ENCODE measurements at places on chromosomes 16 and 17.
A peak's percentile ranks its signal among the peaks of the same experiment; 100 is the strongest.

DNA sequence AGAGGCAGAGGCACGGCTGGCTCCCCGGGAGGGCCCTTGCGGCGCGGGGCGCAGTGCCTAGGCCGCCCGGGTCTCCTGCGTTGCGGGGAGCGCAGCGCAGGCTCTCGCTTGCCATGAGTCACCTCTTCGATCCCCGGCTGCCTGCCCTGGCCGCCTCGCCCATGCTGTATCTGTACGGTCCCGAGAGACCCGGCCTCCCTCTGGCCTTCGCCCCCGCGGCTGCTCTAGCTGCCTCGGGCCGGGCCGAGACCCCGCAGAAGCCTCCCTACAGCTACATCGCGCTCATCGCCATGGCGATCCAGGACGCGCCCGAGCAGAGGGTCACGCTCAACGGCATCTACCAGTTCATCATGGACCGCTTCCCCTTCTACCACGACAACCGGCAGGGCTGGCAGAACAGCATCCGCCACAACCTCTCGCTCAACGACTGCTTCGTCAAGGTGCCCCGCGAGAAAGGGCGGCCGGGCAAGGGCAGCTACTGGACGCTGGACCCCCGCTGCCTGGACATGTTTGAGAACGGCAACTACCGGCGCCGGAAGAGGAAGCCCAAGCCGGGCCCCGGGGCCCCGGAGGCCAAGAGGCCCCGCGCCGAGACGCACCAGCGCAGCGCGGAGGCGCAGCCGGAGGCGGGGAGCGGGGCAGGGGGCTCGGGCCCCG is 390 bp downstream of the FOXL1 start:
- DNase-seq = no peak

DNA sequence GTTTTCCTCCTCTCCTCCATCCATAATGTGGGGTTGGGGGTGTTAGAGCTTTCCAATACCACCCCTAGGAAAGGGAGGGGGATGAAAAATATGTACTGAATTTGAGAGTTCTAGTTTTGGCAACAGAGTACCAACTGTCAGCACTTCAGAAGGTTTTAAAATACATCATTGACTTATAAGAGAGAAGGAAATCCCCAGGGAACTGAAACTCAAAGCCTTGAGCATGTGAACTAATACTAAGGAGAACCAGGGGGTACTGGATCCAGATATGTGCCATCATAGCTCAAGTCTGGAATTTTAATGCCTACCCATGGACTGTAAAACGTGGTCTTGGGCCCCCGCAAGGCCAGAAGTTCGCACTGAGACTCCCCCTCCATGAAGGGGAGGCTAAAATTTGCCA is 15.8 kb downstream of the CACNG5 start:
- no peak for DNase-seq

GRCh38 chr17:75876190-75876937 is 2.0 kb downstream of the TRIM47 start:
- no peak for DNase-seq

DNA sequence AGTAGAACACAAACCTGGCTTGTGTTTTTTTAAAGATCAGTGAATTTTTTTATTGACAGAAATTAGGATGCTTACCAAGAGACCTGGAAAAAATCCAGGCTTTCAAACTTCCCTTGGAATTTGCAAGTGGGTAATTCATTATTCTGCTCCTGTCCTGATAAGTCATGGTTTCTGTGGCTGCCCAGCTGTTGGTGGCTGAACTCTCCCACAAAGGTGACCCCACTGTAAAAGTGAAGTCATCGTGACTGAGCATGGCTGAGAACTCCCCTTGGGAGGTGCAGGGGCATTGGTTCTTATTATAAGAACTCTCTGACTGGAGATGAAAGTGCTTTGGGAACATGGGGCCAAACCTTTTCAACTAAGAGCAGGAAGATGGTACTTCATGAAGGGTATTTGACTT is 46.6 kb upstream of the TANC2 start:
- DNase-seq = no peak

DNA sequence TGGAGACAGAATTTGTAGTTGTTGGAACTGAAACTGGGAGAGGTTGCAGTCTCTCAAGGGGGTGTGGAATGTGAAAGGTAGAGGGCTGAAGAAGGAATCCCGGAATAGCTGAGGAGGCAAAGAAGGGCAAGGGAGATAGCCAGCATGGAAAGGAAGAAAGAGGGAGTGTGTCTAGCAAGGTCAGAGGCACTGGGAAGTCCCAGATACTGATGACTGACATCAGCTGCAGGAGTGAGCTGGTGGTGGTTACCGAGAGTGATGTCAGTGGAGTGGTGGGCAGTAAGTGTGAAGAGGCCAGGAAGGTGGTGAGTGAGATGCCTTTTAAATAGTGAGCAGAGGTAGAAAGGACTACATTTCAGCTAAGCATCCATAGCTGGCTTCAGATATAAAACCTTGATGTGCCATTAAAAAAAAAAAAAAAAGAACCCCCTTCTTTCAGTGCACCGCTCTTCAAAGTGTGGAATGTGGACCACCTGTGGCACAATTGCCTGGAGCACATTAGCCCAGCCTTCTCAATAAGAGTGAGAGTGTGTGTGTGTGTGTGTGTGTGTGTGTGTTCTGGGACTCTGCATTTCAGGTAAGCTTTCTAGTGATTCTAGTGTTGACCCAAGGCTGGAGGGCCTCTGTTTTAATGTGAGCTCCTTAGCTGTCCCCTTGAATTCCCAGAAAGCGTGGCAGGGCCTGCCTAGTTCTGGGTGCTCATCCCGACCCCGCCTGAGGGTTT is 8.5 kb downstream of the PRMT7 start:
- DNase-seq = no peak

DNA sequence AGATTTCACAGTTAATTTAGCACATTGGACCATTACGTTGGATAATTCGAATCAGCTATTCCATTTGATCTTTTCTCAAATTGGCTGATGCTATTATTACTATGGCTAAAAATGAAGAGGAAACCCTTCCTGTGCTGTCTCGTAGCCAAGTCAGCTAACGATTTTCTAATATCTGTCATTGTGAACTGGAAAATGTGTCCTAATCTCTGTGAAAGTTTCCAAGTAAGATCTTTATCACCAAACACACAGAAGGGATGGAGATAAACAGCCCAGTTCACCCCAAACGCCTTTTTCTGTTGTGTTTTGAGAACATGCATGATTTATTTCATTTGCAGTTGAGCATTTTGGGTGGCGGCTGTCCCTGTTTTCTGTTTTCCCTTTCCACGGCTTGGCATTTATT is 312.8 kb downstream of the FOXL1 start:
- no peak for DNase-seq

DNA sequence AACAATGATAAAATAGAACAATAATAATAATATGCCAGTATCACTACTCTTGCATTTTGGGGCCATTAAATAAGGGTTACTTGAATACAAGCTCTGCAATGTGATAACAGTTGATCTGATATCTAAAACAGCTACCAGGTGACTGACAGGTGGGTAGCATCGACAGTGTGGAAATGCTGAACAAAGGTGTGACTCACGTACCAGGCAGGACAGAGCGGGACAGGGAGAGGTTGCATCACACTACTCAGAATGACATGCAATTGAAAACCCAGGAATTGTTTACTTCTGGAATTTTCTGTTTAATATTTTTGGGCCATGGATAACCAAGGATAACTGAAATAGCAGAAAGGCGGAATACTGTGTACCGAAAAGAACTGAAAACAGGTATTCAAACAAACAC is 15.8 kb upstream of the ZNF19 start:
- DNase-seq = no peak

- no peak for DNase-seq
Measured at GRCh38 chr17:39538866-39539265, 68.9 kb downstream of the NEUROD2 start.

DNA sequence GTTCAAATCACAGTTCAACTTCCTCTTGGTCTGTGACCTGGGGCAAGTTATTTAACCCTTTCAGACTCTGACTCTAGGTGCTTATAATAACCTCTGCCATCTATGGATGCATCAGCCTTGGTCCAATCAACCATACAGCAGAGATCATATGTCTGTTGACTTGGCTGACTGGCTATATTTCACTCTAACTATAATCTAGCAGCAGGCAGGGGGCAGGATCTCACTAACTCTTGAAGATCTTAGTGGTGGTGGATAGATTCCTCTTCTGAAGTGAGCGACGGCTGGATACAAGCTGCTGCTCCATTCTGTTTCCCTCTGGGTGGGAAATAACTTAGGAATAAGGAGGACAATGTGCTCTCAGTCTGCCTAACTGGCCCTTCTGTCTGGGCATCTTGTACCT is 146.6 kb downstream of the SKAP1 start:
- no peak for DNase-seq

- DNase-seq = no peak
Measured at GRCh38 chr16:23692190-23692837, 13.6 kb downstream of the PLK1 start.

GRCh38 chr17:298791-299450 is 53.7 kb downstream of the RPH3AL start:
- no peak for DNase-seq

DNA sequence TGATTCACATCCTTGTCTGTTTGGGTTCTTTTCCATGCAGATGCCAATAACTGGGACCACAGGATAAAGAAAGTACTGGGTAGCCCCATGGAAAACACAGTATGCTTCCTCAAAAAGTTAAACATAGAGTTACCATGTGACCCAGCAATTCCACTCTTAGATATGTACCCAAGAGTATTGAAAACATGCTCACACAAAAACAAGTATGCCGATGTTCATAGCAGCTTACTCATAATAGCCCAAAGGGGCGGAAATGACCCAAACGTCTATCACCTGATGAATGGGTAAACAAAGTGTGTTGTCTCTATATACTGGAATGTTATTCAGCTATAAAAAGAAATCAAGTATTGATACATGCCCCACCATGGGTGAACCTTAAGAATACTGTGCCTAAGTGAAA is 55.4 kb downstream of the CYB5B start:
- no peak for DNase-seq

GRCh38 chr17:44908761-44909326 is 6.5 kb downstream of the GFAP start:
- no peak for DNase-seq

- DNase-seq = no peak
Measured at GRCh38 chr17:1480747-1481465, 11.6 kb downstream of the MYO1C start.

- DNase-seq = no peak
Measured at GRCh38 chr17:5821803-5822202, 237.5 kb upstream of the NLRP1 start.

- no peak for DNase-seq
Measured at GRCh38 chr16:88725609-88726407, 19.5 kb downstream of the CTU2 start.

DNA sequence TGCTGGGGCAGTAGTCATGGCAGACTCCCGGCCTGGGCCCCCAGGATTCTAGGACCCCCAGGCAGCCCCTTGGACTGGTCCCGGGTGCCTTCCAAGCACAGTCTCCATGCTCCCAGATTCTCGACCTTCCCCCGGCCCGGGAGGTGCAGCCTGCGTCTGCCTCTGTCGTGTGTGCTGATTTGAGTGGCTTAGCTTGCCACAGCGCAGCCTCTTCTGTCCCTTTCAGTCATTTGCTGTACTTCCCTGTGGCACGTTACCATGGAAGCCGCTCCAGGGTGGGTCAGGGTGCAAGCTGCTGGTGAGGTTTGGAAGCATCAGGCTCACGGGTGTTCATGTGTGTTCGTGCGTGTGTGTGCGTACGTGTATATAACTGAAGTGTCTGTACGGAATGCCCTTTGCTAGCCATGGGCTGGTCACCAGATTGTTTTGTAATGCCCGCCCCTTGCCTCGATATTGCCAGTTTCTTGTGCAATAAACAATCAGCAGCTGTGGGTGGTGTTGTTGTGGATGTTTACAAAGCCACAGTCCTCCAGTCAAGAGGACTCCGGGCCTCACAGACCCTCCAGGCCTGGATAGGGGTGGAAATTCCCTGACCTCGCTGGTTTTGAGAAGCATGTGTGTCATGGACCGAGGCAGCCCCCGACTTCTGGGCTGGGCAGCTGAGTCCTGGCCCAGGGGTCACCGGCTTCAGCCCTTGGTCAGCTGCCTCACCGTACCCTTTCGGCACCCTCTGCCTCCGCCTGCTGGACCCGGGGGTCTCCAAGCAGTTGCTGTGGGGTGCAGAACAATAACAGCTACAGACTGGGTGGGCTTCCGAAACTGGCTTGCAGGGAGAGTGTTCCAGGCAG is 9.7 kb upstream of the CLEC18A start:
- DNase-seq = no peak

- no peak for DNase-seq
Measured at GRCh38 chr16:67481561-67482232, 740 bp upstream of the ATP6V0D1 start.

- DNase-seq = no peak
Measured at GRCh38 chr17:39134878-39135277, 16.6 kb downstream of the PLXDC1 start.

DNA sequence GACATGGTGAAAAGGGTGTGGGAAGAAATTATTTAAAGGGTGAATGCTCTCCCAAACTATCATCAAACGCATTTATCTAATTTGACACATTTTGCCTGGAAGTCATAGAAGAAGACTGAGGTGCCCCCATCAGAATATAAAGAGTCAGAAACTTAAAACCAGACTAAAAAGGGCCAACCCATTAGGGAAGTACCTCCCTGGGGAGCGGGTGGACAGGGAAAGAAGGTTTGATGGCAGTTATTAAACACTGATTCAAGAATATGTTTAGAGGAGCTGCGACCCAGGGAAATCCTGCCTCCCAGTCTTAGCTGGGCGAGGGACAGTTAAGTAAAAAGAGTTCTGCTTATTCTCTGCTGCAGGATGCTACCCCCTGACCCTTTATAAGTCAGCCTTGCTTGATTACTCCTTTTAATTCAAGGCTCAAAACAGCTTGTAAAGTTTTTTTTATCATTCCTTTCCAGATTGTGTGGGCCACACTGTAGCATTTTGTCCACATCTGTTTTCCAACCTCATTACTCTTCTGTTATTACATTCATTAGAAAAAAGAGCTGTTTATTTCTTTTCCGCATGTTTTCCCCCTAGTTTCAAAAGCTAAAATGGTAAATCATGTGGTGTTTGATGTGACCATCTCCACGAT is 138.5 kb upstream of the TBX2 start:
- no peak for DNase-seq

DNA sequence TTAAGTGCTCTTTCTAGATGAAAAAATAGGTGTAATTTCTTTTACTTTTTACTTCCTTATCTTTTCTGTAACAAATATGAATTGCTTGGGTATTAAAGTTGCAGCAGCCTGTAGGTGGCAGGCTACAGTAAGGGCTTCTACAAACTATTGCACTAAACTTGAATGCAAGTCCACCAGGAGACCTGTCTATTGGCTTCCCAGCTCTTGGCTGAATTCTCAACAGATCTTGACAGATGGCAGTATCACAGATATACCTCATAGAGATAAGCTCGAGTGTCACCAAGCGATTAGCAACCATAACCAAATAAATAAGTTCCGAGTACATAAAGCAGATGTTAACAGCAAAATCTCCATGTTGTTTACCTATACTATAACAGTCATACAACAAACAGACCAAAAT is 5.9 kb downstream of the BBS2 start:
- peak; percentile 34 for DNase-seq

- no peak for DNase-seq
Measured at GRCh38 chr16:14641926-14642325, 9.2 kb downstream of the BFAR start.
